Stimulated activated CD8-positive, alpha-beta memory T cell treated with anti-CD3 and anti-CD28 coated beads, Interleukin-12 subunit alpha, Interleukin-12 subunit beta, amount 100 ng/mL, for 4 hours (primary cell): ENCODE measurements at places on chromosomes 5 and 9.

GRCh38 chr9:113583511-113584427 is 120.2 kb downstream of the RGS3 start:
- no peak for DNase-seq

GRCh38 chr9:3001311-3001710 is 157.4 kb upstream of the PUM3 start:
- no peak for DNase-seq

- DNase-seq = no peak
These were observed 197.8 kb upstream of the NREP start for GRCh38 chr5:111954516-111955395.

DNA sequence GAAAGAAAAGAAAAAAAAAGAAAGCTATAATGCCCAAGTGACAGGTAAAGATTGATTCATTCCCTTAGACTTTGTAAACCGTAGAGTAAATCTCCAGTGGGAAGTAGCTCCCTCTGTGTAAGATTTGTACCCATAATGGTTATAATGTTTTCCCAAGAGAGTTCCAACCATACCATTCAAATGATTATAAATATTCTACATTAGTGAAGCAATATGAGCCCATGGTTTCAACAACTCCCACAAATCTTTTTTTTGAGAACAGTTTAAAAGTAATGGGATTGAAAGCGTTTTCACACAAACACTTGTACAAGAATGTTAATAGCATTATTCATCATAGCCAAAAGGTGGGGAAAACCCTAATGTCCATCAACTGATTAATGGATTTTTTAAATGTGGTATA is 58.0 kb downstream of the GRAMD2B start:
- no peak for DNase-seq

GRCh38 chr5:132387640-132388117 is 18.2 kb downstream of the SLC22A5 start:
- no peak for DNase-seq

DNA sequence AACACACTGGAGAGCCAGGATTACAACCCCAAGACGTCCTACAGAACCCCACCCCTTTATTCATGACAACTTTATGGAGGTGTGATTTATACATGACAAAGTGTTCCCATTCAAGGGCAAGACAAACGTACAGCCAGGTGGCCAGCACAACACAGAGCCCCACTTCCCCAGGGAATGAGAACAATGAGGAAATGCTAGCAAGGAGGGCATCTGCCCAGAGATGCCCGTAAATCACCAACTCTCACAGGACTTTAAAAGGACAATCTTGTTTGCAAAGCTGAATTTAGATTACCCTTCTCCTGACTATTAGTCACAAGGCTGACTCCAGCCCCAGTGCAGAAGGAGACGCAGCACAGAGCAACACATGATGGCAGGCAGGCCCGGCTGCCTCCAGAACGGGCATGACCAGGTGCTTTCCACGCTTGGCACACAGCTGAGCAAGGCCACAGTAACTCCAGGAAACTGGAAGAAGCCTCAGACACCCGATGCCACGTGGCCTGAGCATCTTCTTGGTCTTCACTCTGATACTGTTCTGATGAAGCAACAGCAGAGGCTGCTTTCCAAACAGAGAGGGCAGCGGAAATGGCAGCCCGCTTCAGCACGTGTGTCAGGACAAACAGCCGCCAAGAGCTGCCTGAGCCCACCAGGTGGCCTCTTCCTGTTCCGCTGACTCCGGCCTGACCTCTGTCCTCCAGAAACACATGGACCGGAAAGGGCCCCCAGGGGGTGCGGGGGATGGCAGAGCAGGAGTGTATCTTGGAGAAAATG is 51.4 kb downstream of the ROR2 start:
- no peak for DNase-seq

DNA sequence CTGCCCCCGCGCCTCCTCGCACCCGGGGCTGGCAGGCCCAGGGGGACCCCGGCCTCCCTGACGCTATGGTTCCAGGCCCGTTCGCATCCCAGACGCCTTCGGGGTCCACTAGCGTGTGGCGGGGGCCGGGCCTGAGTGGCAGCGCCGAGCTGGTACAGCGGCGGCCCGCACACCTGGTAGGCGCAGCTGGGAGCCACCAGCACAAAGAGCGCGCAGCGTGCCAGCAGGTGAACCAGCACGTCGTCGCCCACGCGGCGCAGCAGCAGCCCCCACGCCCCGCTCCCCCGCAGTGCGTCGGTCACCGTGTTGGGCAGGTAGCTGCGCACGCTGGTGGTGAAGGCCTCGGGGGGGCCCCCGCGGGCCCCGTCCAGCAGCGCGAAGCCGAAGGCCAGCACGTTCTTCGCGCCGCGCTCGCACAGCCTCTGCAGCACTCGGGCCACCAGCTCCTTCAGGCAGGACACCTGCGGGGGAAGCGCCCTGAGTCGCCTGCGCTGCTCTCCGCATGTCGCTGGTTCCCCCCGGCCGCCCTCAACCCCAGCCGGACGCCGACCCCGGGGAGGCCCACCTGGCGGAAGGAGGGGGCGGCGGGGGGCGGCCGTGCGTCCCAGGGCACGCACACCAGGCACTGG is 548 bp downstream of the TERT start:
- DNase-seq = no peak

DNA sequence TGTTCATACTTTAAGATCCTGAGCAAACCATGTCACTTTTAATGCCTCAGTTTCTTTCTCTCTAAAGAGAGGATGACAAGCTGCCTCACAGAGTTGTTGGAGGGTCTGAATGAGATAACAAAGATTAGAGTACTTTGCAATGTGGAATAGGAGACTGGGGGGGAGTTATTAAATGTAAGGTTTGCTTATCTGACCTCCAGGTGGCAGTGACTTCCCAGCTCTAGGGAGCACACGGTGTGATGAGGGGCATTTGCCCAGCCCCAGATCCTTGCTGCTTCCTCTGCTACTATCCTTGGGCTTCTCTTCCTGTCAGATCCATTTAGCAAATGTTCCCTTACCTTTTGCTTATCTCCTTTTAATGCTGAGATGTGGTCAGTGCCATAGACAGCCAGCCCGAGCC is 30.7 kb downstream of the ENHO start:
- no peak for DNase-seq

GRCh38 chr9:115681585-115681984 is 472.0 kb upstream of the PAPPA start:
- no peak for DNase-seq

DNA sequence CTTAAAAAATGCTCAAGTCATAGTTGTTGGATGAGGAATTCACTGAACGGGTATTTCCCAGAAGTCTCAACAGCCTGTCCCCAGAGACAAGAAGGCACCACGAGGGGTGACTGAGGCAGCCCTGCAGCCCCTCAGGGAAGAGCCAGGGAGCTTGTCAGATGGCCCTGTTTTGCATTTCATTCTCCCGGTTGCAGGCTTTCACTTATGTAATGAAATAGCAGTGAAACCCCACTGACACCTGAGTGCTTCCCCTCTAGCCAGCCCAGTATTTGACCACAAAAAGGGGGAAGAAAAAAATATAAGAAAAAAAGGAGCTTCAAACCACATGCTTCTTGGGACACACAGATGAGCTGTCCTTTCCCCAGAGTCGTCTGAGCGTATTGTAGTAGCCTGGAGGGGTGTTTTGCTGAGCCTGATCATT is 75.3 kb upstream of the IL12B start:
- no peak for DNase-seq

- no peak for DNase-seq
These were observed 81.0 kb upstream of the MAST4 start for GRCh38 chr5:66515209-66515608.

GRCh38 chr5:149628221-149628620 is 46.9 kb downstream of the ARHGEF37 start:
- DNase-seq = no peak
